NK-92 treated with Interleukin-12 subunit alpha and Interleukin-12 subunit beta, amount 100 ng/mL, for 24 hours (cell line): ENCODE measurements at places on chromosomes 2 and 18.

DNA sequence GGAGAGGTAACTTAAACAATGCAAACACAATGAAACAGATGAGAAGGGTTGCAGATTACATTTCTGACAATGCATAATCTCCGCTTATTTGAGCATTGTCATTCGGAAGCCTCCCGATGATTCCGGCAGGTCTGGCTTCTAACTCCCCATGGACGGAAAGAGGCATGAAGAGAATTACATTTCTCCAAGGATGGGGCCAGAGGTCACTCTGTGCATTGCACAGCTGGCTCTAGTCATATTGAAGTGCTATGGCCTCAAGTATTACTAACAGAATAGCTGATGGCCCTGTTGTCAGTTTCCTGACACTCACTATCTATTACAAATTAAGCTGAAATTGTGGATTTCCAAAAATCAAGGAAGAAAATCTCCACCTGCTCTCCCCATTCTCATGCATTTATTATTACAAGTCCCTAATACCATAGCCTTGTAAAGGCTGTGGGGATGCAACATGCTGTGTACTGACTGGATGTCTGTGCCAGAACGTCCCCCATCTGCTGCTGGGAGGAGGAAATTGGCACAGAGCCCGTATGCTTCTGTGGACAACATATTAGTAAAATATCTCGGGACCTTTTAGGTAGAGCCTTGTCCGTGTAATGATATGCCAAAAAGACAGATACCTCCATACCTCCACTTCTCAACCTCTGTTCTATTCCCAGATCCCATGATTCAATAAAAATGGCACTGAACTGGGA, 168.1 kb downstream of the SETBP1 start:
- DNase-seq = no peak

- DNase-seq = no peak
Measured at GRCh38 chr2:37223131-37223530, 8.3 kb downstream of the CEBPZ start.

DNA sequence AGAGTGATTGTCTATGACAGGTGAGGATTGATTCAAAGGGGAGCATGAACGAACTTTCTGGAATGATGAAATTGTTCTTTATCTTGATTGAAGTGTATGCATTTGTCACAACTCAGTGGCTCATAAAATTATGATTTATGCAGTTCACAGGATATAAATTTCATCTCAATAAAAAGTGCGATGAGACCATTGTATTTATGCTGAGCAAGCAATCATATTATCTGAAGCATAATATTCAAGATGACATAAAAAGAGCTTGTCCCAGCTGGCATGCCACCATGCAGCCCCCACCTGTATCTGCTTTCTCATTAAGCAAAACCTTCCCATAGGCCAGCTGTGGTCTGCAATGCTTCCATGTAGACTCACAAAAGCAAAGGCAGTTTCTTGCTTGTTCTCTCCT, 49.6 kb upstream of the TEX51 start:
- no peak for DNase-seq

- DNase-seq = no peak
Measured at GRCh38 chr2:213164263-213164662, 12.9 kb upstream of the IKZF2 start.

GRCh38 chr2:75256485-75256884, 57.2 kb upstream of the TACR1 start:
- no peak for DNase-seq

DNA sequence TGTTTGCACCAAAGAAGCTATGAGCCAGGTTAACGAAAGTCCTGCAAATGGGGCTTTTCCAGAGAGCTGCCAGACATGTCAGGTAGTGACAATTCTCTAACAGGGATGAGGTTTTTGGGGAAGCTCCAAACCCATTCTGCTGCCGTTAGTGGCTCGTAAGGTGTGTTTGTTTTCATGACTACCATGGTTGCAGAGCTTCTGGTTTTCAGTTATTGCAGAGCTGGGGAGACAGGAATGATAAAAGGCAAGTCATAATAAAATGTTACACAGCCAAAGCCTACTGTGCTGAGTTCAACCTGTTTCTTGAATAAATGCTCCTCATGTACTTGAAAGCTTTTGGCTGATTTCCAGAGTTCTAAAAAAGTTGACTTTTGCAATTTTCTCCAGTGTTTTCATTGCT, 209.2 kb upstream of the STK17B start:
- no peak for DNase-seq

DNA sequence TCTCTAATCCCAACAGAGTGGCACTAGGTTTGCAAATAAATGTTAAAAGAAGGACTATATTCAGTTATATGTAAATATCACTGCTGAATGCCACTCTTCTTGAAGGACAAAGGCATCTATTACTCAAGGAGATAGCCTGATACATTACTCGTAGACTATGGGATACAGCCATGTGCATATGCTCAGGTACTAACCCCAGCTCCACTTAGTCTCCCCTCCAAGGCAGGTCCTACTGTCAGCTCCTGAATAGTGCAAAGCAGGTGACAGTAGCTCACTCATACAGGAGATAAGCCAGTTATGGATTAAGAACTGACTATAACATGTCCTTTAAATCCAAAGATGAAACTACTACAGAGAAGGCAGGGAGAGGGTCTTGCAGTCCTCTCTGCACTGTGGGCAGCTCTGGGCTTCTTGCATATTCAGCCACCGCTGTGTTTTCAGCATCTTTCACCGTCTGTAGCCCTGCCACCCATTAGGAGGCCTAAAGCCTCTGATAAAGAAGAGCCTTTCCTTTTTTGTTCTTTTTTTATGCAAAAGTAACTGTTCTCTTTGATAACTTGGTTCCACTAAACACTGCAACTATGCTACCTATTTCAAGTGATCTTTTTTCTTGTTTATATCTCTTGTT, 135.1 kb upstream of the EPB41L3 start:
- no peak for DNase-seq

DNA sequence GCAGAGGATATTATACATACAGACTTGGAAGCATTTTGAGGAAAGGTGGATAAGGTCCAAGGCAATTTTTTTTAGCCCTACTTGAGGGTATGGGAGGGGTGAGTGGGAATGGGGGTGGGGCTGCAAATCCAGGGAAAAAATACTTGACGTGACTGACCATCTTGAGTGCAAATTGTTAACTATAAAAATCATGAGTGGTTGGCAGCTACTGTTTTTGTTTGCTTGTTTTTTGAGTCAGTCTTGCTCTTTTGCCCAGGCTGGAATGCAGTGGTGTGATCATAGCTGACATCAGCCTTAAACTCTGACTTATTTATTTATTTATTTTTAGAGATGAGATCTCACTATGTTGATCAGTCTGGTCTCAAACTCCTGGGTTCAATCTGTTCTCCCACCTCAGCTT, 458.8 kb downstream of the PIK3C3 start:
- DNase-seq = no peak
